Testis (tissue), 5 donors: ENCODE measurements at places on chromosomes 5 and 9. TPM values are rescaled to one million over a fixed set of nuclear protein-coding genes. Genes with fewer than 3 reads are reported as not detected.

DNA sequence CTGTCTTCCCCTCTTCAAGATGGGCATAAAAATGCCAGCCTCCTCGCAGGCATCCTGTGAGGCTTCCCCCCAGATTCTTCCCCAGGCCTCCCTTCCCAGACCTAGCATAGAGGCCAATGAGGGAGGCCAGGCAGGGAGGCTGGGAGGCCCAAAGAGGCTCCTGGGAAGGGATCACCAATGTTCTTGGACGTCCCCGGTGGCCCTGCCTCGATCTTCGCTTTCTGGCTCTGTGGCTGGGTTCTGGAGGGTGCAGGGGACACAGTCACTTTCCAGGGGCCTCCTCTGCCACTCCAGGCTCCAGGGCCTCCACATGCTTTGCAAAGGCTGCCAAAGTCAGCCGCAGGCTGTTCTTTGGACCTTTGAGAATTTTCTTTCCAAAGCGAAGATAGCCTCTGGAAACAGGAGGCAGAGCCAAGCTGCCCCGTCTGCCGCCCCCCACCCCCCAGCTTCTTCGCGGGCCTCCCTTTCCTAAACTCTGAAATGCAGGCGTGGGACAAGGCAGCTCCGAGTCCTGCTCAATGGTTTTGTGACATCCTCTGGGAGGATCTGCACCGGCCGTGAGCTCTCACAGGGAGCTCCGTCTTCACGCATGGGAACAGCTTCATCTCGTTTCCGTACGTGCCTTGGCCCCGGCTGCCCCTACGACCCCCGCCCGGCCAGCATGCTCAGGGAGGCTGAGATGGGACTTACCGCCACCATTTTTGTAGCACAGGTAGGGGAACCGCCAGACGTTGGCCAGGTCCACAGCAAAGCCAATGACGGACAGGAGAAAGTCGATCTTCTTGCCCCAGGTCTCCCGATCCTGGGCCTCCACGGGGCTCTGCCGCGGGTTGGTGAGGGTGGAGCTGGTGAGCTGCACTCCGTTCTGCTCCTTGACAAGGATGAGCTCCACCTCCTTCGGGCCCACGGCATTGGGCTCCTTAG, 2.8 kb downstream of the SLC6A3 start:
- DNase-seq, result no peak

GRCh38 chr9:13446286-13446937, 166.9 kb upstream of the MPDZ start:
- no peak for DNase-seq

The SPATA31D4 gene
- 2.7 TPM for total RNA-seq

DNA sequence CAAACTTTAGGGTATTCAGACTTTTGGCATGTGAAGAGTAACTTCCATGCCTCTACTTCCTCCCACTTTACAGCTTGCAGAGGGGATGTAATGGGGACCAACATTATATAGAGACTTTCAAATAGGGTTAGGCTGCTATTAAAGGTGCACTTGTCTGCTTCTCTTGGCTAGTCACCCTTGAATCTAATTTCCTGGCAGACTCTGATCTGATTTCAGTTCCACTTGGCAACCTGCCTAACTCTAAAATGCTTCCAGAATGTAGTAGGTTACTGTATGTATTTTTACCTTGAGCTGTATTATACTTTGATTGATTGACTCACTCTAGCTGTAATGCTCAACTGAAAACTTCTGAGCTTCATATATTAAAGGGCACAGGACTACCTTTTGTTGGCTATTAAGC, 693.4 kb downstream of the KCTD16 start:
- no peak for DNase-seq

- no peak for DNase-seq
Measured at GRCh38 chr5:88872971-88873370, 10.0 kb downstream of the MEF2C start.

DNA sequence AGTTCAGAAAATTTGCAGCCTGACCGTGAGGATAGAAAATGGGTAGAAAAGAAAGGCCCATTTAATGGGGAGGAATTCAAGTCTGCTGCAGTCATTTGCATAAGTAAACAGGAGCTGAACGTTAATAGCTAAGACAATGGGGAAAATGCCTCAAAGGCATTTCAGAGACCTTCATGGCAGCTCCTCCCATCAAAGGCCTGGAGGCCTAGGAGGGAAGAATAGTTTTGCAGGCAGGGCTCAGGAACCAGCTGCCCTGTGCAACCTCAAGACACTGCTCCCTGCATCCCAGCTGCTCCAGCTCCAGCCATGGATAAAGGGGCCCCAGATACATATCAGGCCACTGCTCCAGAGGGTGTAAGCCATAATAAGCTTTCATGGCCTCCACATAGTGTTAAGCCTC, 32.2 kb upstream of the CDH18 start:
- DNase-seq, result no peak

GRCh38 chr9:129408535-129409215, 212.2 kb downstream of the C9orf50 start:
- DNase-seq, result peak; percentile 73

GRCh38 chr9:12425878-12426864, 267.0 kb upstream of the TYRP1 start:
- DNase-seq, result no peak

The LAMC3 gene
- total RNA-seq, result 86.3 TPM

The CCDC192 gene
- 7.8 TPM for total RNA-seq

DNA sequence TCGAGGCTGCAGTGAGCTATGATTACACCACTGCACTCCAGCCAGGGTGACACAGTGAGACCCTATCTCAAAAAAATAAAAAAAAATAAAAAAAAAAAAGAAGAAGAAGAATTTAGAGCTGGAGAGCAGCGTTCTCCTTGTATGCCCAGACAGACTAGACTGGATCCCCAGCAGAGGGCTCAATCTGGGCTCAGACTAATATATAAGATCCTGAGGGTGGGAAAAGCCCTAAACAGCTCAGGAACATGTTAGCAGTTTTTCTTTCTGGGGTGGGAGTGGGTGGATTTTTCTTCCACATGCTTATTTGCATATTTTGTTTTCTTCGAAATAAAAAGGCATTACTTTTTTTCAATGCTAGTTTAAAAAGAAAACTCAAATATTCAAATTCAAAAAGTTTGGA, 904 bp upstream of the BSPRY start:
- no peak for DNase-seq

The FOXI1 gene
- total RNA-seq, result 0.19 TPM

DNA sequence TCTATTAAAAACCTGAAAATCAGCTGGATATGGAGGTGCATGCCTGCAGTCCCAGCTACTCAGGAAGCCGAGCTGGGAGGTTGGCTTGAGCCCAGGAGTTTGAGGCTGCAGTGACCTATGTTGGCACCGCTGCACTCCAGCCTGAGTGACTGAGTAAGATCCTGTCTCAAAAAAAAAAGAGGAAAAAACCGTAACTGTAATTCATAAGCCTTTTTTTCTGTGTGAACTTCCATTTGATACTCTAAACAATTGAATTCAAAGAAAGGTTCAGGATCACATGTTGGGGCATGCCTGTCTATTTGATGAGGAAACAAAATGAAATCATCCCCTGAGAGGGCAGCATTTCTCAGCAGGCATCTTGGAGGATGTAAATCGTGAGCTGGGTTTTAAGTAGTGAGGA, 38.8 kb downstream of the ITGA2 start:
- DNase-seq, result no peak

DNA sequence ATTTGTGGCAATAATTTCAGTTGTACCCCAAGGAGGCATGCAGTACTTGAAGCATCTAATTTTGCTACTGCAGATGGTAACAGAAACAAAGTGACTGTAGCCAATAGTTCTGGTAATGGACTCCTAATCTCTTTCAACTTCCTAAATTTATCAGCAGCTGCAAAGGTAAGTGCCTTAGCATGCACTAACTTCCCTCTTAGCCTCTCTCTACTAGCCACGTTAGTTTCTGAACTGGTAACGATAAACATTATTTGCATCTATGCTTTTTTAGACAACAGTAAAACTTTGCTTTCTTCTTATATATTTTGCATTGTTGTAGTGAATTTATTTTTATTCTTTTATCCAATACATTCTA, 6.2 kb upstream of the CKS2 start:
- no peak for DNase-seq

The LCNL1 gene
- 131 TPM for total RNA-seq

The FRMD3 gene
- total RNA-seq, result 5.5 TPM

The PRRX2 gene
- 19.1 TPM for total RNA-seq

GRCh38 chr5:14748180-14748900, 83.8 kb downstream of the OTULIN start:
- DNase-seq, result no peak

- DNase-seq, result peak; percentile 93
Measured at GRCh38 chr9:6007058-6007769, 8.2 kb downstream of the RANBP6 start.

GRCh38 chr9:127664678-127665507, 41.9 kb upstream of the CFAP157 start:
- DNase-seq, result no peak

- peak; percentile 65 for DNase-seq
Measured at GRCh38 chr5:151155775-151156506, 1.6 kb downstream of the ANXA6 start.

The OR1N2 gene
- total RNA-seq, result 1.7 TPM

- no peak for DNase-seq
Measured at GRCh38 chr5:96279801-96280542, 153.1 kb downstream of the PCSK1 start.

The CA9 gene
- total RNA-seq, result 36.8 TPM

The PCDH1 gene
- 10.6 TPM for total RNA-seq

GRCh38 chr9:101691657-101692056, 46.8 kb downstream of the GRIN3A start:
- no peak for DNase-seq

The TAS2R1 gene
- total RNA-seq, result 1.3 TPM

- no peak for DNase-seq
Measured at GRCh38 chr9:129235931-129236331, 57.9 kb upstream of the IER5L start.

GRCh38 chr5:143914756-143915155, 102.8 kb downstream of the HMHB1 start:
- DNase-seq, result no peak

The STPG3 gene
- total RNA-seq, result 34.1 TPM

DNA sequence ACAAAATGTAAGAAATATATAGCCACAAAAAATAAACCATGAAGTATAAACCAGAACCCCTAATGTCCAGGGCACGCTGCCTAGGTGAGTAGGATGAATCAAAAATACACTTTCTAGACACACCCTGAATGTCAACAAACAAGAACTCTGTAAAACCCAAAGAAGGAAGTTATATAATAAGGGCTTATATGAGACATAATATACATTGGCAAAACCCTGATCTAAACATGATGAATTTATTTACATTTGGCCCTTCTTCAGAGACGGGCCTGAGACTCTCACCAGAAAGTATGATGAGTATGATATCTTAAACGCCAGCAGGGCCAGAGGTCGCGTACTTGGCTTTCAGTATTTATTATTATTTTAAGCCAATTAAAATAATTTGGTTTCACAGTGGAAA, 125.1 kb upstream of the FST start:
- no peak for DNase-seq

DNA sequence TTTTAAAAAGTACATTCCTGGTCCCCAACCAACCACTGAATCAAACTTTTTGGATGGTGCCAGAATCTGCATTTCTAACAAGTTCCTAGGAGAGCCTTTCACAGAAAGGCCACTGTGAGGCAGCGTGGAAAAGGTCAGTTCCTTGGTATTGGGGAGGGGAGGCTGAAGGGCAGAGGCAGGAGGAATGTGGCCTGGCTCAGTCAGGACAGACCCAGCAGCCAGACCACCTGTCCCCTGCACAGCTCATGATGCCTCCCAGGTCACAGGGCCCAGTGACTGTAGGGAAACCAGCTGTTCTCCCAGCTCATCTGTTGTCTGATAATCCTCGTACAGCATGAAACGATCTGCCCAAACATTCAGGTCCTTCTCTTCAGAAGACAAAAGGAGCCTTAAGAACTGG, 132.9 kb downstream of the LHFPL2 start:
- DNase-seq, result no peak

DNA sequence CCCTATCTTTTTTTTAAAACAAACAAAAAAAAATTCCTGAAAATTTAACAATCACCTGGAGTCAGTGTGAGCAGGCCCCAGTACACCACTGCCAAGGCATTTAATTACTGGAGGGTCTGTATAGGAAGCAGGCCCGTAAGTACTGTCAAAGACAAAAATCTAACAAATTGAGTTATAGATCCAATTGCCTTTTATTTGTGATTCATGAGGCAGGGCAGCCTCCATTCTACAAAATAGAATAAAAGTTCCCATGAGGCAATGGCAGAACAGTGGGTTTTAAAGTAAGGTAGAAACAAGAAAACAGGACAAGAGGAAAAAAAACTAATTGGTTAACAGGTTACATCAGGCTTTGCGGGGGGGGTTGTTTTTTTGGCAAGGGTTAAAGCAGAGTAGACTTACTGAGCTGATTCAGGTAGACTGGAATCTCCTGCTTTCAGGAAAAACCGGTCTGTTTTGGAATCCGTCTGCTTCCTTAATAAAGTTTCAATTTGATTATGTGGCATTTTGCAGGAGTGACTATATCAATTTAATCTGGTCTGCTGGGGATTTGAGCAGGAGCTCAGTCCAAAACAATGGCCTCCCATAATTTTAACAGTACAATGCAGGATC, 48.9 kb downstream of the AUH start:
- DNase-seq, result no peak

- no peak for DNase-seq
Measured at GRCh38 chr5:62371409-62371808, 32.3 kb downstream of the DIMT1 start.

DNA sequence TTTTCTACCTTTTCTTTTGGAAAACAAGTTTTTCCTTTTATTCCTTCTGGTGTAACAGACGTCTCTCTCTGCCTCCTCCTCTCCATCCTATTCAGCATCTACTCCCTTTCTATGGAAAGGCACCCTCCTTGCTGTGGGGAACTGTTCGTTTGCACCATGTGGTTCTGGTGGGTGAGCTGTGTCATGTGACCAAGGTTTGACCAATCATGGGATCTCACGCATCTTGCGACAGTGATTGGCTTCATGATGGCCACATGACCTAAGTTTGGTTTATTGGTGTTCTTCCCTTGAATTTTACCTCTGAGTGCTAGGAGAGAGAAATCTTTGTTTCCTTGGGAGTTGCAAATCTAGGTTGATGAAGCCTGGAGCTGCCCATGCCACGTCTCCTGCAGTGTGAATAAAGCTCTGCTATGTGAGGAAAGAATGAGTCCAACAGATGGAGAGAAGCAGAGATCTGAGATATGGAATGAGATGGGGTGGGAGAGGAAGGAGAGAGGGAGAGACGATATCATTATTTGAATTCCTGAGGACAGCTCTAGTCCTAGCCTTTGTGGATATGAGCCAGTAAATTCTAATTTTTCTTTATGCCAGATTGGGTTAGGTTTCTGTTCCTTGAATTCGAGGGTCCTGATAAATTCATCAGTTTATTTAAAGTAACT, 178.8 kb upstream of the IL12B start:
- peak; percentile 19 for DNase-seq

- no peak for DNase-seq
Measured at GRCh38 chr5:92801911-92802310, 779.1 kb downstream of the NR2F1-AS1 start.

DNA sequence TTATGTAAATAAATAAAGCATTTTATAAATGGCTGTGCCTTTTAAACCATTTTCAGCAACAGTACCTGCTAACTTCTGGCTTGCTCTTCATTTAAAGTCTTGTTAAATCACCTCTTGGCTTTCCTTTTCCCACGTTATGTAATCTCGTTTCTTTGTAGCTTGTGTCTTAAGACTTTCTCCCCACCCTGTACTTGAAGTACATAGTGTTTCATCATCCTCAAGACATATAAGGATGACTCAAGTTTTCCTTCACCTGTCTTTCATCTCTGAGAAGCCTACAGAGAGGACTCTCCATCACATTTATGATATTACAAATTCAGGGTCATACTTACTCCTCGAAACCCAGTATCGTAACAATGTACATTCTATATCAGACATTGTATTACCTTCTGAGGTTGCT, 33.9 kb downstream of the PRELID2 start:
- no peak for DNase-seq

- DNase-seq, result peak; percentile 93
Measured at GRCh38 chr5:38809388-38810359, 36.1 kb upstream of the OSMR start.
